ENCODE measurements at places on chromosomes 11 and 22. TPM values are rescaled to one million over a fixed set of nuclear protein-coding genes. Genes with fewer than 3 reads are reported as not detected.
A peak's percentile ranks its signal among the peaks of the same experiment; 100 is the strongest.

GRCh38 chr11:1401656-1402221, 12.0 kb downstream of the BRSK2 start:
- peak; percentile 71 for DNase-seq

Gene VWCE
- 0.87 TPM for total RNA-seq

Gene SEC14L6
- total RNA-seq = not detected

DNA sequence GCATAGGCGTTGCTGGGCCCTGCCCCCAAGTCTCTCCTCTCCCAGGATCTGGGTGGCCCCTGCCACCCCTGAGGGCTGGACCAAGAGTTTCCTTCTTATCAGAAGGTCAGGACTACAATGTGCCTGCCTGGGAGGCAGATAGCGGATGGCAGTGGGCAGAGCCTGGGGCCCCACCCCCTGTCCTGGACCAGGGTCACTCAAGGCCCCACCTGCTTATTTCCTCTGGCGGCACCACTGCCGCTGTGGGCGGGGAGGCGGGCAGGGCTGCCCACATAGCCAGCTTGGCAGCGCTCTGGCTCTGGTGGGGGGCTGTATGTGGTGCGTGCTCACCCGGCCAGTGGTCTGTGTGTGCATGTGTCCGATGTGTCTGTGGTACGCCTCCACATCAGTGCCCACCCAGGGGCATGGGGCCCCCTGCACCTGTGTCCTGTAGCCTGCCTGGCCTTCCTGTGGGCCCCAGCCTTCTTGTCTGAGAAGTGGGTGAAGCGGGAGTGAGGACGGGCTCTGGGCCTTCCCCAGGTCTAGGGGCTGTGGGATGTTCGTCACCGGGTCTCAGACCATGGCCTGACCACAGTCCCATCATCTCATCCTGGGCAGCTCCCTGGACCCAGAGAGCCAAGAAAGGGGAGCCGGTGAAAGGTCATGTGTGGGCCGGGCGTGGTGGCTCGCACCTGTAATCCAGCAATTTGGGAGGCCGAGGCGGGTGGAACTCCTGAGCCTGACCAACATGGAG, 3.0 kb downstream of the GAS2L1 start:
- peak; percentile 81 for DNase-seq

Gene NAALAD2
- total RNA-seq = 0.35 TPM

DNA sequence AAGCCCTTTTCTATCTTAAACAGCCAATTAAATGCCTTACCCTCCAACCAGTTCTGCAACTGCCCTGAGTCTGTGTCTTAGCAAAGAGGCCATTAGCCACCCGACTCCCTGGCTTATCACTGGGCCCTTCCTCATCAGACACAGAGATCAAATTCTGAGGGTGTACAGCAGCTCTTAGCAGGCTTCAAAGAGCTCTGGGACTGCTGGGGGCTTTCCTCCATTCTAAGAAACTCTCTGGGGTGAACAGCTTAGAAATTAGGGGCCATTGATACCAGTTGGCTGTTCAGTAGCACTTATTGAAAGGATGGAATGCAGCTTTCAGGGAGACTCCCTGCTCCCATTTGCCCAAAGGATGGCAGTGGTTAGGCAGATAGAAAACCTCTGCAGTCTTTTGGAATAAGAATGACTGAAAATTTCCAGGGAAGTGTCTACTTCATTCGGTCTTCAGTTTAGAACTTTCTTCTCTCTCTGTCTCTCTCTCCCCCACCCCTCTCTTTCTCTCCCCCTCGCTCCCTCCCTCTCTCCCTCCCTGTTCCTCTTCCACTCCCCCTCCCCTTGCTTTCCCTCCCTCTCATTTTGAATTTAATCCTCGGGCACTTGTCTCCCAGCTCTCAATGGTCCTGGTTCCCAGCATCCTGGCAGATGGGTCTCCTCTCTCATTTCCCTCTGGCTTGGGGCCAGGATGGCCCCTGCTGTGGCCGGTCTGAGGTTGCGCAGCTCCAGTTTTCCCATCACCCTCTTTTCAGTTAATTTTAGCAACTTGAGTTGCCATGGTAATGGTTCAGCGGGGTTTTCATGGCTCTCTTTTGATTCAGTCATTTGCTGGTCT, 76.4 kb downstream of the COMMD9 start:
- DNase-seq = no peak

Gene APOL3
- 33.8 TPM for total RNA-seq

DNA sequence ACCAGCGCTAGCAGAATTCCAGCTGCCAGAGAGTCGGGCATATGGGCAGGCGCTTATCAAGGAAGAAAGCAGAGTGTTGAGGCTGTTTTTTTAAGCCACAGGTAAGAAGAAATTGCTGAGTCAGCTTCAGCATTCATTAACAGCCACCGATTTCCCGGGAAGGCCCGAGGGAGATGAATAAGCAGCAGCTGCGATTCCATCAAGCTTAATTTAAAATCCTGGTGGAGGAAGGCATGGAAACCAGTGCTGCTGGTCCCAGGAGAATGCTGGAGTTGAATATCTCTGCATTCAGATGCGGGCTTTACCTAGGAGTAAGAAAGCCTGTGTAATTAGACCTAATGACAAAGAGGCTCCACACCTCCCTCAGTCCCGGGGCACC, 168.8 kb downstream of the BRD1 start:
- DNase-seq = no peak

GRCh38 chr11:6203327-6203726, 2.0 kb upstream of the C11orf42 start:
- no peak for DNase-seq

- no peak for DNase-seq
These were observed 18.6 kb upstream of the CHORDC1 start for GRCh38 chr11:90241414-90241813.

GRCh38 chr11:94457118-94458029, 36.3 kb downstream of the MRE11 start:
- no peak for DNase-seq

DNA sequence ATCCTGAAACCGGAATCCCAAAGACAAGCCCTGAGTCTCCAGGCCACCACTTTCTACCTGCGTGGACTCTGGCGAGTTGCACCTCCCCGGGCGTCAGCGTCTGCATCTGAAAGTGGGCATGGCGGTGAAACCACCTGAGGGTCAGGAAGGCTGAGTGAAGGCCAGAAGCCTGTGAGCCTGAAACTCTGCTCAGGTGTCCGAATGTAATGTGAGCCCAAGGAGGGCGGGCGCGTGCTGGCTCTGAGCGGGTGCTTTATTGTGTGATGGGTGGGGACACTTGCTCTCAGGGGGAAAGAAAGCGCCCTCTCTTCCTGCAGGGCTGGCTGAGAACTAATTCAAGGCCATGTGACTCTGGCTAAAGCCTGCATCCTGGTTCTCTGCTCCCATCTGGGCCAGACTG, 135.6 kb downstream of the ST3GAL4 start:
- no peak for DNase-seq

- DNase-seq = no peak
These were observed 12.3 kb downstream of the DGAT2 start for GRCh38 chr11:75780888-75781287.

Gene TMEM184B
- total RNA-seq = 37.9 TPM

GRCh38 chr22:41184679-41185078, 20.4 kb upstream of the L3MBTL2 start:
- DNase-seq = no peak

Gene FZD4
- 21.1 TPM for total RNA-seq

GRCh38 chr11:2902784-2903671, 17.5 kb upstream of the CDKN1C start:
- DNase-seq = no peak

Gene GGTLC2
- total RNA-seq = not detected

- DNase-seq = no peak
These were observed 645 bp downstream of the RTCB start for GRCh38 chr22:32411402-32411801.

DNA sequence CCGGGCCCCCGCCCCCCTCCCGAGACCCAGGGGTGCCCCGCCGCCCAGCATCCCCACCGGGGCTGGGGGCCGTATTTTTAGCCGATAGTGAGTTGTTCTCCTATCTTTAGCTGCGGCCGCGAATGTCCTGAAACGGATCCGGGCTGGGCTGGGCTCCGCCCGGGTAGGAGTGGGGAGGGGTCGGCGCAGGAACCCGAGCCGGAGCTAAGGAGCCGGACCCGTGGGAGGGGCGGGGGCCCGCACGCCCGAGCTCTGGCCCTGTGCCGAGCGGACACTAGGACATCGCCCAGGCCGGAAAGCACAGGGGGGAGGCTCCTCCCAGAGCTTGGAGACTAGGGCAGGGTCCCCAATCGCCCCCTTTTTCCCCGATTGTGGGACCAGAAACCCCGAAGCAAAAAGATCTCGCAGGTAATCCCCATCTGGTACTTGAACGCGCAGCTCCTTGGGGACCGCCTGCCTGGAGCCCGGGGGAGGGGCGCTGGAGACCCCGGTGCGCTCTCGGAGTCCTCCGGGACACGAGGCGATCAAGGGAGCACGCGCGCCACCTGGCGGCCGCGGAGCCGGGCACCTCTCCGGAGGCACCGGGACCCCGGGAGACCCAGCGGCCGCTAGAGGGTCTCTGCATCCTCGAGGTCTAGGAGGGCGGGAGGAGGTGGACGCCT, 669 bp downstream of the CDC42EP2 start:
- DNase-seq = peak; percentile 88

DNA sequence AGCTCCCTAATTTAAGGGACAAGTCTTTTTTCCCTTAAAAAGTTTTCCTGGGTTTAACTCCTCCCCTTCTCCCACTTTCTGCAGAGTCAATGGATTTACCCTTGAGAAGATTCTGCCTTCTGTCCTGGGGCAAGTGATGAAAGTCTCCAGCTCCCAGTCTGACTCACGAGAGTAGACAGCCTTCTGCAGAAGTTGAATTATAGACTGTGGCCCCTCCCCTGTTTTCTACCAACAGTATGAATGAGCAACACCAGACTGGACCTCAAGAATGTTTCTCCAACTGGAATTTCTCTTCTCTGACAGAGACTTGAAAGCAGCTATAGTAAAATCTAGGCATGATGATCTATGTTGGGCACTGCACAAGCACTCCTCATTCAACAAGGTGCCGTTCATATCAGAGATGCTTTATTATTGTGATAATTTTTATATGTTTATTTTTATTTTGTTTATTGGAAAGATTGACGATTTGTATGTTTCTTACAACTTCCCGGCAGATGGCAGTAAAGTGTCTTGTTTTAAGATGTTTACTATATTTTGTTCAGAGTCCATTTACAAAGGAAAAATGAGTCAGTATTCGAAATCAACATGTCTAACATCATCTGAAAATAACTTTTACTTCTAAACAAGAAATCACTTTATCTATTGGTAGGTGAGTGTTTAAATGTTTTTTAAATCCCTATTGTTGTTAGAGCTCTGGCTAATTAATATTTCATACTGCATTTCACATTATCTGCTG, 56.6 kb downstream of the LMO2 start:
- no peak for DNase-seq

GRCh38 chr11:73275381-73275750, 3.2 kb downstream of the P2RY6 start:
- no peak for DNase-seq

- DNase-seq = no peak
These were observed 201.5 kb downstream of the TRIM29 start for GRCh38 chr11:119936426-119936825.

- no peak for DNase-seq
These were observed 17.1 kb downstream of the OVOL1 start for GRCh38 chr11:65803797-65804492.

DNA sequence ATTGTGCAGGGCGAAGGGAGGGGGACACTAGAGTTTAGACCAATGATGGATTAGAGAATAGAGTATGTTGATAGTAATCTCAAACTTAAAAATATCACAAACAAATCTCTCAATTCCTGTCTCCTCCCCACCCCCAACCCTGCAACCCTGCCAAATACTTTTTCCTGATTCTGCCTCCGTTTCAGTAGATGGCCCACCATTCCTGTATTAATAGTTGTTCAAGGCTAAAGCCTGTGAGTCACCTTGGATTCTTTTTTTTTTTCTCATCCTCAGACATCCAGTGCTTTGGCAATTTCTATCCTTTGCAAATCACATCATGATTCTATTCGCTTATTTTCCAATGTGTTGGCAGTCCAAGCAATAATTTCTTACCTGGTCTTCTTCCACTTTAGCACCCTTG, 207.9 kb downstream of the DYNC2H1 start:
- DNase-seq = no peak

DNA sequence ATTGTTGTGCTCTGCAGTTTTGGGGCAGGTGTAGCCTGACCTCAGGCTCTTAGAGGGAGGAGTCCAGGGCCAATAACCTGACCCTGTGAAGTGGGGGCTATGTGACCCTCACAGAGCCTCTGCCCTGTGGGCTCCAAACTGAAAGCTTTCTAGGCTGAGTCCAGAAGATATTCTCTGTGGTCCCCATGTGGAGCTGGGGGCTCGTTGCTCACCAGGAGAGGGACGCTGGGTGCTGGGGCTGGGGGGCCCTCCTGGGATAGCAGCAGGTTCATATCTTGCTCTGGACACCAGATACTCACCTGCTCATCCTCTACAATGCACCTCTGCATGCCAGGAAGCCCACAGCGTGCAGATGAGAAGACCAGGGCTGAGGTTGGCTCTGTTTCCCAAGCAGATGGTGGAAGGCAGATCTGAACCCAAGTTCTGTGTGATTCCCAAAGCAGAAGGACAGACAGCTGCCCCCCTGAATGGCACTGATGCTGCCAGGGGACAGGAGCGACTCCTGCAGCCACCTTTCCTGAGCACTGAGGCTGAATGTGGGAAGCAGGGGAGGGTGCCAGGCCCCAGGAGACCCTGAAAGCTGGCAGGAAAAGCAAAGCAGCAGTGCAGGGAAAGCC, 1022.0 kb downstream of the TBC1D22A start:
- DNase-seq = no peak

DNA sequence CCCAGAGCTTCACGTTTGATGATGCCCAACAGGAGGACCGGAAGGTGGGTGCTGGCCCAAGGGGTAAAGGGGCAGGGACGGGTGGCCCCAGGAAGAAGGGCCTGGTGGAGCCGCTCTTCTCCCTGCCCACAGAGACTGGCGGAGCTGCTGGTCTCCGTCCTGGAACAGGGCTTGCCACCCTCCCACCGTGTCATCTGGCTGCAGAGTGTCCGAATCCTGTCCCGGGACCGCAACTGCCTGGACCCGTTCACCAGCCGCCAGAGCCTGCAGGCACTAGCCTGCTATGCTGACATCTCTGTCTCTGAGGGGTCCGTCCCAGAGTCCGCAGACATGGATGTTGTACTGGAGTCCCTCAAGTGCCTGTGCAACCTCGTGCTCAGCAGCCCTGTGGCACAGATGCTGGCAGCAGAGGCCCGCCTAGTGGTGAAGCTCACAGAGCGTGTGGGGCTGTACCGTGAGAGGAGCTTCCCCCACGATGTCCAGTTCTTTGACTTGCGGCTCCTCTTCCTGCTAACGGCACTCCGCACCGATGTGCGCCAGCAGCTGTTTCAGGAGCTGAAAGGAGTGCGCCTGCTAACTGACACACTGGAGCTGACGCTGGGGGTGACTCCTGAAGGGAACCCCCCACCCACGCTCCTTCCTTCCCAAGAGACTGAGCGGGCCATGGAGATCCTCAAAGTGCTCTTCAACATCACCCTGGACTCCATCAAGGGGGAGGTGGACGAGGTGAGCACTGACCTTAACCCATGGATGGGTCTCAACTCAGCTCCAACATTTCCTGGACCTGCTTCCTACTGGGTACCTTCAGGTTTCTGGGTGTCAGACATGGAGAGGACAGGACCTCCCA, 2.0 kb downstream of the RIC8A start:
- no peak for DNase-seq

DNA sequence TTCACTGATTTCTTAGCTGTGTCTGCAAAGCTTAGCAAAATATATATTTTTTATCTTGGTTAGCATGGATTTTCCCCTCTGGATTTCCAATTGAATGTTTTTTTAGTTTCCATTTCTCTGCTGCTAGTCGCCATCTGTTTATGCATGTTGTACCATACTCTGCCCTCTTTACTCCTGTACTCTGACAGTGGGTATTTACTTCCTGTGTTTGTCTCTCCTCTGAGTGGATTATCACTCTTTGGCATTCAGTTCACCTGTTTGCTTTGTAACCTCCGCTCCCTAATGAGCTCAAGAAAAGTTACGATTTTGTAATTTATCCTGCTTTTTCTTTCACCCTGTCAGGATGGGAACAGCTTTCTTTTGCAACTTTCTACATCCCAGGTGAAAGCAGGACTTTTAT, 59.1 kb downstream of the PDHX start:
- DNase-seq = no peak

Measured in heart left ventricle (tissue), 16 donors.